ENCODE measurements at places on chromosomes 6 and 20.

- DNase-seq: no peak
Measured at GRCh38 chr20:2914160-2914559, 40.9 kb downstream of the PTPRA start.

DNA sequence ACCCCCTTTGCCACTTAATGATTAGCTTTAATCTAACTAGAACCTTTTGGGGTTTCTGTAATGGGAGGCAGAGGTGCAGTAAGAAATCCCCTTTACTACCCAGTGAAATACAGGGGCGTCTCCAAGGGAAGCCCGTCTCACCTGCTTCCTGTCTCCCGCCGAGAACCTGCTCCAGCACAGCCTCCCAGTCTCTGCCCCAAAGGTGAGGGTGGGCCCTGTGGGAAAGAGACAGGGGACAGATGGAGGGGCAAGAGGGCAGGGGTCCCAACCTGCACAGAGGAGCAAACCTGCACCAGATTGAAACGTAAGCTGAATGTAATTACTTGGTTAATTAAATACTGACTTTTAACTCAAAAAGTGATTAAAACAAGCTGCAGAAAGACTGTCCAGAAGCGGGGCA lies 474.2 kb upstream of the SULF2 start:
- no peak for DNase-seq

- DNase-seq: no peak
Measured at GRCh38 chr6:80792151-80792550, 685.7 kb downstream of the BCKDHB start.

- no peak for DNase-seq
Measured at GRCh38 chr6:68506911-68507310, 128.2 kb upstream of the ADGRB3 start.

DNA sequence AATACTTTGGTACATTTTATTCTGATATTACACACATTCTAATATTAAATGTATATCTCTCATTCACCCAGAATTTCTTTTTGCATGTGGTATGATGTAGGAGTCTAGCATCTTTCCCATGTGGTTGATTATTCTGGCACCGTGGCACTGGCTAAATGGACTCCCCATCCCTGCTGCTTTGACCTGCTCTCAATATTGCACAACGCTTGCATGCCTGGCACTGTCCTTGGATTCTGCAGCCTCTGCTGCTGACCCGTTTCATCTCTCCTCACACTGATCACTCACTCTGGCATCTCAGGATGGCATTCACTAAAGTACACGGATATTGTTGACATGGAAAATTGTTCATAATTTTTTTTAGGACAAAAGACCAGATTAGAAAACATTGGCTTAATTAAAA lies 11.5 kb upstream of the DACT2 start:
- no peak for DNase-seq
